Stimulated activated CD8-positive, alpha-beta memory T cell treated with anti-CD3 and anti-CD28 coated beads, Interleukin-12 subunit alpha, Interleukin-12 subunit beta, amount 100 ng/mL, for 4 hours (primary cell): ENCODE measurements at places on chromosomes 2 and 18.

GRCh38 chr2:3857576-3857975, 154.2 kb downstream of the DCDC2C start:
- DNase-seq: no peak

- peak; percentile 41 for DNase-seq
Observed at GRCh38 chr18:13217466-13217961, 1.0 kb upstream of the LDLRAD4 start.

DNA sequence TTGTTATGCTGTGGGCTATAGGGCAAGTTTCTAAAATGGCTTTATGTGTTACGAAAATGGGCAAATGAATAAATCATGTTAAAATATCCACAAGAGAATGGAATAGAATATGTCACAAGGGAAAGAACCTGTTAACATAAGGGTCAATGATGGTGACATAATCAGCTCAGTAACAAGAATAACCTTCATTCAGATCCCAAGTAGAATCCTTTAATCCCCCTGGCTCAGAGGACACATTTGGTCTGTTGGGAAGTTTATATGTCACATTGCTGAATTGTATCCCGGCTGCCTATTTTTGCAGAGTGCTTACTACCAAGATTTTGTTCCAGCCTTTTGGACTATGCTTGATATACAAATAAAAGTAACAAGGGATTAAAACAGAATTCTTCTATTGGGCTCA, 13.1 kb upstream of the LGALSL start:
- DNase-seq: no peak

- no peak for DNase-seq
Observed at GRCh38 chr2:215613888-215614287, 178.0 kb upstream of the FN1 start.

DNA sequence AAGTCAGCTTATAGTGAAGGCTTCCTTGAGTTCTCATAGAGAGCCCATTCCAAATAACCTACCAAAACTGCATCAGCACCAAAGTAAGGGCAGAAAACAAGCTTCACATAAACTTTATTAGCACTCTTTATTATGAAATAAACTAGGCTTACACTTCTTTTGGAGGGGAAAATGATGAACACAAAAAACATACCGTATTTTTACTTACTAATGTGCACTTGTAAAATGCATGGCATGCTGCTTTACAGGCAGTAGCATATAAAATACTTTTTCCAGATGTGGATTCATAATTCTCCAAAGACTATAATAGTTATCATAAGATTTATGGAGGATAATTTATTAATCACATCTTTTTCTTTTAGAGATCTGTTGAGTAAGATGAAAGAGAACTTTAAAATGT, 133.9 kb downstream of the OSR1 start:
- DNase-seq: no peak

DNA sequence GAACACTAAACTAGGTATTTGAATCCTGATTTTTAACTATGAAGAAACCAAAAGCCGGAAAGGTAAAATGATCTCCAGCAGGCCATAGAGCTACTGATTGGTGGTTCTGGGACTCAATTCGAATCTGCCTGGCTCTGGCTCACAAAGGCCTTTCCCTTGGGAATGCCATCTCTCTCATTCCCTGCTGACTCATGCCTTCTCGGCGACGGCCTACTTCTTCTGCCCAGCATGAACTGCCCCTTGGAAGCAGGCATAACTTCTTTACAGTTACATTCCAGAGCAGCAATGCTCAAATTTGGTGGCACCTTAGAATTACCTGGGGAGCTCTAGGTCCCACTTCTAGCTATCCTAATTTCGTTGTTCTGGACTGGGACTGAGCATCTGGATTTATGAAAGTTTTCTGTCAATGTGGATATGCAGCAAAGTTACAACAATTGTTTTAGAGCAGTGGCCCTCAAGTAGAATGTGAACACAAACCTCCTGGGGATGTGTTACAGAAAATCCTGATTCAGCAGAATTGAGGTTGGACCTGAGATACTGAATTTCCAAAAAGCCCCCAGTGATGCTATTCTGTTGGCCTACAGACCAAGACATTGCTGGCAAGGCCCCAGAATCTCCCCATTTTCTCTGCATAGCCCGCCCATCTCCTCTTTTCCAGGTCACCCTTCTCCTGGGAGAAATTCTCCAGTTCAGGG, 261.1 kb downstream of the CNTNAP5 start:
- no peak for DNase-seq

- no peak for DNase-seq
Observed at GRCh38 chr2:5975401-5975800, 283.2 kb downstream of the SOX11 start.
